HFFc6 (cell line): ENCODE measurements at places on chromosomes 13 and 19. TPM values are rescaled to one million over a fixed set of nuclear protein-coding genes. Genes with fewer than 3 reads are reported as not detected.

DNA sequence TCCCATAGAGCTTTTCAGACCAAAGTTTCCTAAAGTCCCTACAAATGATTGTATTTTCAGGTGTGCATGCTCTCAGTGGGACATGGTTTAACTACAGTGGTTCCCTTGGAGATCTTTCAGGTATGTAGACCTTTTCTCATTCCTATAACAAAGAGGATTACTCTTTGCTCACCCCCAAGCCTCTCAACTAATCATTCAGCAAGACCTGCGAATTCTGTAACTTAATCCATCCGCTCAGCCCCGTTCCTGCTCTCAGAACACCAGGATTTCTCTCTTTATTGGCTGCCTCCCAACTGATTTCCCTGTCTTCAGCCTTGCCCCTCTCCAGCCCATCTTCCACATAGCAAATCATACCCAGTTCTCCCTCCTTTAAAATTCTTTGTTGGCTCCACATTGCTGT lies 253.6 kb downstream of the MTUS2 start:
- no peak overlapping the region for H3K27ac ChIP-seq
- no peak for DNase-seq
- no peaks in the 10 kb centered on the region for H3K4me1 ChIP-seq
- H3K4me3 ChIP-seq = no peak overlapping the region
- H3K27me3 ChIP-seq = no peaks in the 10 kb centered on the region; the same call in none of the 2 replicates

The NLRP9 gene
- total RNA-seq = not detected in 3 replicates

The ZNF99 gene
- total RNA-seq = not detected in 3 replicates

The GZMM gene
- total RNA-seq = not detected in 3 replicates

- H3K27ac ChIP-seq = peak overlapping the region; percentile 65
- H3K36me3 ChIP-seq = peaks cover 5% of the 10 kb centered on the region; the same call in 1 of the 2 replicates
- H3K4me3 ChIP-seq = peak overlapping the region; percentile 95
- H3K4me1 ChIP-seq = peaks cover 19% of the 10 kb centered on the region
- H3K27me3 ChIP-seq = peaks cover 11% of the 10 kb centered on the region
Observed at GRCh38 chr13:26558074-26558805, 757 bp downstream of the WASF3 start.
